ENCODE measurements at places on chromosomes 12 and 14. TPM values are rescaled to one million over a fixed set of nuclear protein-coding genes. Genes with fewer than 3 reads are reported as not detected.

GRCh38 chr12:51395283-51396230, 4.4 kb upstream of the GALNT6 start:
- H3K27ac ChIP-seq = peak overlapping the region; percentile 56
- peaks cover 23% of the 10 kb centered on the region for H3K4me1 ChIP-seq
- no peaks in the 10 kb centered on the region for H3K36me3 ChIP-seq
- no peak overlapping the region for H3K4me3 ChIP-seq
- DNase-seq = no peak

- H3K4me1 ChIP-seq = no peaks in the 10 kb centered on the region
- H3K27ac ChIP-seq = no peak overlapping the region
- H3K36me3 ChIP-seq = no peaks in the 10 kb centered on the region
- no peaks in the 10 kb centered on the region for H3K27me3 ChIP-seq
- DNase-seq = no peak
These were observed 31.2 kb upstream of the SIX1 start for GRCh38 chr14:60680511-60680910.

DNA sequence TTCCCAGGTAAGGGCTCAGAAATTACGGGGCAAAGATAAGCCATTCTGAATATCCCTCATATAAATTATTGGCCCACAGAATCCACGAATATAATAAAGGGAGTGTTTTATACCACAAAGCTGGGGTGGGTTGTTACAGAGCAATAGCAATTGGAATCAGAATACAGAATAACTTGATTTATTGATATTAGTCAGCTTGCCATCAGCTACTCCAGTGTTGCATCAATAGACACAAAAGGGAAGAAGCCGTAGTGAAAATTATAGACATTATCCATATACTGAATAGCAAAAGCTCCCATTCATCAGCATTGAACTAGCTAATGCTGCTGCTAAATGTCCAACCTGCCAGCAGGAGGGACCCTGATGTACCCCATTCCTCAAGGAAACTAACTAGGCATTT, 18.3 kb downstream of the MDGA2 start:
- no peaks in the 10 kb centered on the region for H3K36me3 ChIP-seq
- H3K4me1 ChIP-seq = no peaks in the 10 kb centered on the region
- H3K27ac ChIP-seq = no peak overlapping the region
- DNase-seq = no peak

DNA sequence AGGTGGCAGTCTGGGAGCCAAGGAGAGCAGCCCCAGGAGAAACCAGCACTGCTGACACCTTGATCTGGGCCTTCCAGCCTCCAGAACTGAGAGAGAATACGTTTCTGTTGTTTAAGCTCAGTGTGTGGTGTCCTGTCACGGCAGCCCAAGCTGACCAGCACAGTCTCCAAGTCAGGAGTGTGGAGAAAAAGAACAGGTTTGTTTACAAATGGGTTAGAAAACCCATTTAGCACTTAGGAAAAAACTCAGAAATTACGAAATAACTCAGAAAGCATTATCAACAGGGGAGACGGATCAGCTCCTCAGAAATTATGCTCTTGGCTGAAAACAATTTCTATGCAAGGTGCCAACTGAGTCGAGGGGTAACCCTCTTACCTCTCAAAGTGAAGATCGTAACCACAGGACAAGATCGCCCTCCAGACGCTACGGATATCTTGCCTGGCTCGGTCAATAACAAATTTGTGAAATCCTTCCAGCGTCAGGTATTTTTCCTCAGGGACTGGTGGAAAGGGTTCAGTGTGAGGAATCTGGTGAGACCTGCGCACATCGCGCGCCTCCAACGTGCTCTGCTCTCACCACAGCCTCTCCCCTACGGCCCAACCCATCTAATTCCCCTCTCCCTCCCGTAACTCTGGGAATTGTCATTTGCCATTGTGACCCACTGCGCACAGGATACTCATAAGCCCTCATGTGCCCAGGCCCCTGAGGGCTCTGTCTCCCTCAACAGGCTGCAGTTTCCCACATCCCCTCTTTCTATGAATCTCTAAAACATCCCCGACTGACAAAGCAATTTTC, 50.2 kb downstream of the TRAFD1 start:
- H3K27ac ChIP-seq = no peak overlapping the region
- H3K4me1 ChIP-seq = no peaks in the 10 kb centered on the region
- DNase-seq = peak; percentile 21
- H3K4me3 ChIP-seq = no peak overlapping the region
- no peaks in the 10 kb centered on the region for H3K27me3 ChIP-seq
- peaks cover 63% of the 10 kb centered on the region for H3K36me3 ChIP-seq

- H3K4me3 ChIP-seq = no peak overlapping the region
- no peaks in the 10 kb centered on the region for H3K36me3 ChIP-seq
- no peak overlapping the region for H3K27ac ChIP-seq
- DNase-seq = no peak
These were observed 39.0 kb upstream of the HDAC7 start for GRCh38 chr12:47858511-47859266.

GRCh38 chr12:80769553-80770140, 52.9 kb downstream of the MYF5 start:
- H3K4me1 ChIP-seq = no peaks in the 10 kb centered on the region
- no peaks in the 10 kb centered on the region for H3K27me3 ChIP-seq
- no peak overlapping the region for H3K4me3 ChIP-seq
- H3K36me3 ChIP-seq = no peaks in the 10 kb centered on the region
- H3K27ac ChIP-seq = no peak overlapping the region

- H3K36me3 ChIP-seq = no peaks in the 10 kb centered on the region
- H3K4me1 ChIP-seq = no peaks in the 10 kb centered on the region
- DNase-seq = no peak
- H3K27ac ChIP-seq = no peak overlapping the region
- no peaks in the 10 kb centered on the region for H3K27me3 ChIP-seq
- H3K4me3 ChIP-seq = no peak overlapping the region
These were observed 328.1 kb downstream of the BTG1 start for GRCh38 chr12:91817517-91817916.

GRCh38 chr12:121849665-121850064, 9.0 kb downstream of the HPD start:
- no peaks in the 10 kb centered on the region for H3K27me3 ChIP-seq
- no peaks in the 10 kb centered on the region for H3K36me3 ChIP-seq
- DNase-seq = no peak
- H3K4me1 ChIP-seq = no peaks in the 10 kb centered on the region
- H3K27ac ChIP-seq = no peak overlapping the region

- H3K27ac ChIP-seq = no peak overlapping the region
- no peaks in the 10 kb centered on the region for H3K27me3 ChIP-seq
- no peaks in the 10 kb centered on the region for H3K36me3 ChIP-seq
- peaks cover 47% of the 10 kb centered on the region for H3K4me1 ChIP-seq
- no peak overlapping the region for H3K4me3 ChIP-seq
- no peak for DNase-seq
These were observed 41.7 kb upstream of the RIN3 start for GRCh38 chr14:92471919-92472318.

The ENDOU gene
- 0.32 TPM for total RNA-seq

The TOMM20L gene
- total RNA-seq = 1.1 TPM

The ARHGEF25 gene
- 14.8 TPM for total RNA-seq

DNA sequence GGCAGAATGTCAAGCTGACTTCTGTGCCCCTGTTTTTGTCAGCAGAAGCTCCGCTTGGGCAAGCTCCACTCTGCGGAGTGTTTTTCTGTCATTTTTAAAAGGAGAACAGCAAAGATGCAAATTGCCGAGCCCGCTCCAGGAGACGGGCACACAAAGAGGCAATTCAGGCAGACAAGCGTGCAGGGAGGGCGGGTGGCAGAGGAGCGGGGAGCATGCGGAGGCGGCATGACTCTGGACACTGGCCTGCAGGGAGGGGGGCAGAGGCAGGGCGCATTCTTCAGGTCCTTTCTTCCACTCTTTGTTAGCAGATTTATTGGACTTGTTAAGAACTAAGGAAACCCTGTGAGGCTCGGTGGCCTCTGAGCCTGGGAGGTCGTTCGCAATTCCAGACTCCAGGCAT, 187.3 kb upstream of the RMST start:
- H3K27me3 ChIP-seq = no peaks in the 10 kb centered on the region
- DNase-seq = no peak
- H3K27ac ChIP-seq = no peak overlapping the region

The RHOJ gene
- total RNA-seq = 23.8 TPM

DNA sequence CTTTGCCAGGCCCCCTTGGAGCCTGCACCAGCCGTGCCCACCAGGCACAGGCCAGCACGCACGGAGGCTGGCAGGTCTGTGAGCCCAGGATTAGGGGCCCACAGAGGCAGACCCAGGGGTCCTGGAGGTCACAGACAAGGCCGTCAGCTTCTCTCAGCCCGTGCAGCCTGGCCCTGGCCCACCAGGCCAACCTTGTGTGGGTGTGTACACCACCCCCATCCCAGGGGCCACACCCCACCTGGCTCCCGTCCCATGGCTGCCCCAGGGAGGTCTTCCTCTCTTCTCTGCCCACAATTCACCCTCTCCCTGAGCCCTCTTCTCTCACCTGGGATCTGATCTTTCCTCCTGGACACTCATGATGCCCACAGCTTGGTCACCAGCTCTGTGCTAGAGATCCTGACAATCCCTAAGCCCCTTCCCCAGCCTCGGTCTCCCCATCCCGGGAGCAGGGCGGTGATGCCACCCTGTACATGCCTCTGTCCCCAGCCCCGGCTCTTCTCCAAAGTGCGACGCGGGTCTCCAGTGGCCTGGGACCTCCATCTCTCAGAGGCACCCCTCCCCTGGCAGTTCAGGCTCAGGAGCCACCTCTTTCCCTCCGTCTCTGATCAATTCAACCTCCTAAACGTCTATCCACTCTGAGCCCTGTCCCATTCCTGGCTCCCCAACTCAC, 31.1 kb upstream of the GPR132 start:
- peaks cover 30% of the 10 kb centered on the region for H3K4me1 ChIP-seq
- H3K4me3 ChIP-seq = no peak overlapping the region
- peaks cover 29% of the 10 kb centered on the region for H3K27me3 ChIP-seq
- H3K36me3 ChIP-seq = no peaks in the 10 kb centered on the region
- peak; percentile 66 for DNase-seq
- no peak overlapping the region for H3K27ac ChIP-seq

- H3K36me3 ChIP-seq = peaks cover 25% of the 10 kb centered on the region
- DNase-seq = no peak
- no peak overlapping the region for H3K27ac ChIP-seq
- H3K4me1 ChIP-seq = peaks cover 10% of the 10 kb centered on the region
- H3K4me3 ChIP-seq = no peak overlapping the region
- peaks cover 12% of the 10 kb centered on the region for H3K27me3 ChIP-seq
These were observed 14.3 kb downstream of the MCRS1 start for GRCh38 chr12:49553512-49554088.

DNA sequence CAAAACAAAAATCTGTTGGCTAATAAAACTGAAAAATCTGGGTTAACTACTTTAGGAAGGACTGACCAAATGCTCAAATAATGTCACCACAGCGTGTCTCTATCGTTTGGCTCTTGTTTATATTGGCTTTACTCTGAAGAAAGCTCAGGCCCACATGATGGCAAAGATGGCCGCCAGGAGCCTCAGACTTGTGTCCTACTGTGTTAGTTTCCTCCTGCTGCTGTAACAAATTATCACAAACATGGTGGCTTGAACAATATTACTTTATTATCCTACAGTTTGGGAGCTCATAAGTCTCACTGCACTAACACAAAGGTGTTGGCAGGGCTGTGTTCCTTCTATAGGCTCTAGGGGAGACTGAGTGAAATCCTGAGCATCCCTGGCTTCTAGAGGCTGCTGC, 303.0 kb downstream of the DAD1 start:
- H3K4me1 ChIP-seq = peaks cover 4% of the 10 kb centered on the region
- no peak overlapping the region for H3K4me3 ChIP-seq
- H3K27ac ChIP-seq = no peak overlapping the region
- DNase-seq = no peak
- no peaks in the 10 kb centered on the region for H3K36me3 ChIP-seq

The VRTN gene
- not detected for total RNA-seq

DNA sequence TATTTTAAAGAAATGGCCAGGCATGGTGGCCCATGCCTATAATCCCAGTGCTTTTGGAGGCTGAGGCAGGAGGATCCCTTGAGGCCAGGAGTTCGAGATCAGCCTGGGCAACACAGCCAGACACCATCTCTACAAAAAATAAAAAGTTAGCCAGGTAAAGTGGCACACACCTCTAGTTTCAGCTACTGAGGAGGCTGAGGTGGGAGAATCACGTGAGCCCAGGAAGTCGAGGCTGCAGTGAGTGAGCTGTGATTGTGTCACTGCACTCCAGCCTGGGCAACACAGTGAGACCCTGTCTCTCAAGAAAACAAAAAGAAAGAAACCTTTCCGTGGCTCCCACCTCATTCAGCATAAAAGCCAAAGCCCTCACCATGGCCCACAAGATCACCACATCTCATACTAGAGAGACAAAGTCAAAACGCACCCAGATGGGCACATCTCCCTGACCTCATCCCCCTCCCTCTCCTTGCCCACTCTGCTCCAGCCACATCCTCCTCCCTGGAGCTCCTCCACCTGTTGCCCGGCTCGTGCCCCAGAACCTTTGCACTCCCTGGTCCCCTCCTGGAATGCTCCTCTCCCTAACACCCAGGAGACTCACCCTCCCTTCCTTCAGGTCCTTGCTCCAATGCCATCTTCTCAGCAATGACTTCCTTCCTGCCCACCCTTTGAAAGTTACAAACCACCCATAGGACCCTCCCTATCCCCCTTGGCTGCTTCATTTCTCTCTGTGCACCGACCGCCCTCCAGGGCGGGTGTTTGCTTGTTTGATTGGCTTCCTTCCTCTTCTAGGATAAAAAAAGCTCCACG, 4.8 kb upstream of the SCARB1 start:
- no peak for DNase-seq
- no peak overlapping the region for H3K4me3 ChIP-seq
- H3K27me3 ChIP-seq = no peaks in the 10 kb centered on the region
- H3K4me1 ChIP-seq = peaks cover 21% of the 10 kb centered on the region
- H3K27ac ChIP-seq = no peak overlapping the region

The KRT74 gene
- total RNA-seq = not detected

The EFS gene
- 2.6 TPM for total RNA-seq

The IL26 gene
- total RNA-seq = not detected

The LRP1-AS gene
- not detected for total RNA-seq

DNA sequence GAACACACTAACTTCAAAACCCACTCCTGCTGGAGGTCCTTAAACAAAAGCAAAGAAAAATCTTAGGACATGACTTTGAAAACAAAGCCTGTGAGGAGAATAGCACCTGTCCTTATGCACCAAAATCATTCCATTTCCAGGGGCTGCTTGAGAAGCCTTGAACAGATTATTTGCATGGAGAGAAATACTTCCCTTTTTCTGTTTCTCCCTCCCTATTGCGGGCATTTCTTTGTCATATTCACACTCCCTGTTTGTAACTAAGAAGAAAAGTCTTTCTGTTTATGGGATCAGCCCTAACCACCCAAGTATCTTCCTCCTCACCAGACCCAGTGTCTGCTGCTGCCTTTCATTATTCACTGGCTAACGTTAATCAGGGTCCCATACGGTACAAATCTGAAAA, 218.8 kb downstream of the DPF3 start:
- no peak overlapping the region for H3K27ac ChIP-seq
- no peaks in the 10 kb centered on the region for H3K27me3 ChIP-seq
- H3K4me3 ChIP-seq = no peak overlapping the region
- no peaks in the 10 kb centered on the region for H3K4me1 ChIP-seq
- DNase-seq = no peak

DNA sequence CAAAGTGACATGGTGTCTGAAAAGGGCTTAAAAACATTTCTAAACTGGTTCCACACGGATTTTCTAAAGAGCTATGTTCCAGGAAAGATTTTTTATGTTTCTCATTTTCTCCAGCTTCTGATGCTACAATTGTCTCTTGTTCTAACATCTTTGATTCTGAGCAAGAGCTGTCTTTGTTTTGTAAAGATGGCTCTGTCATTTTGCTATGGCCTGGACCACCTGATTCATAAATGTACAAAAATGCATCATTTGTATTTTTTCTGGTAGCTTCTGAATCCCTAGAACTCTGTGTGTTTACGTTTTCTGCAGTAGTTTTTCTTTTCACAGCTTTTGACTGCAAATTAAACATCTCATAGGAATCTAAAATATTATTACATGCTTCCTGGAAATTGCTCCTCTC, 3.2 kb downstream of the MLH3 start:
- DNase-seq = no peak
- H3K27ac ChIP-seq = no peak overlapping the region
- H3K4me3 ChIP-seq = no peak overlapping the region

The SCN8A gene
- total RNA-seq = 3.0 TPM

All from spleen (tissue), 13 donors.